ENCODE measurements at places on chromosomes 1 and 21. TPM values are rescaled to one million over a fixed set of nuclear protein-coding genes. Genes with fewer than 3 reads are reported as not detected.

GRCh38 chr1:185652348-185652747, 81.8 kb upstream of the HMCN1 start:
- H3K36me3 ChIP-seq, result peaks cover 11% of the 10 kb centered on the region
- H3K27me3 ChIP-seq, result no peaks in the 10 kb centered on the region
- no peak overlapping the region for H3K4me3 ChIP-seq
- H3K27ac ChIP-seq, result no peak overlapping the region

- H3K27ac ChIP-seq, result peak overlapping the region; percentile 87
- peaks cover 18% of the 10 kb centered on the region for H3K27me3 ChIP-seq
- H3K36me3 ChIP-seq, result peaks cover 3% of the 10 kb centered on the region
- peak; percentile 68 for DNase-seq
- H3K4me1 ChIP-seq, result peaks cover 15% of the 10 kb centered on the region
These were observed 428 bp downstream of the POGZ start for GRCh38 chr1:151458802-151459330.

GRCh38 chr1:154104433-154105082, 50.3 kb downstream of the NUP210L start:
- H3K27me3 ChIP-seq, result no peaks in the 10 kb centered on the region
- H3K27ac ChIP-seq, result no peak overlapping the region
- no peak for DNase-seq
- H3K4me3 ChIP-seq, result no peak overlapping the region
- H3K36me3 ChIP-seq, result no peaks in the 10 kb centered on the region
- H3K4me1 ChIP-seq, result no peaks in the 10 kb centered on the region

- no peaks in the 10 kb centered on the region for H3K36me3 ChIP-seq
- DNase-seq, result no peak
- no peak overlapping the region for H3K4me3 ChIP-seq
These were observed 1.6 kb downstream of the ADAMTS5 start for GRCh38 chr21:26965040-26965906.

DNA sequence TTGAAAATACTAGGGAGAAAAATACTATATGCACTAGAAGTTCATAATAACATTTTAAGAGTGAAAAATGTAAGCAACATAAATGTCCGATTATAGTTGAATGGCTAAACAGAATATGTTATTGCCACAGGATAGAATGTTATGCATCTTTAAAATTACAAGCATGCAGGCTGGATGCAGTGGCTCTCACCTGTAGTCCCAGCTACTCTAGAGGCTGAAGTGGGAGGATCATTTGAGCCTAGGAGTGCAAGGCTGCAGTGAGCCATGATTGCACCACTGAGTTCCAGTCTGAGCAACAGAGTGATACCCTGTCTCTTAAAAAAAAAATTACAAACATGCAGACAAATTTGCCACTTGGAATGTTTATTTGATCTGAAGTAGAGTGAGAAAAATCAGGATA, 3.0 kb upstream of the BATF3 start:
- no peaks in the 10 kb centered on the region for H3K36me3 ChIP-seq
- no peak overlapping the region for H3K4me3 ChIP-seq
- peaks cover 2% of the 10 kb centered on the region for H3K27me3 ChIP-seq
- no peak overlapping the region for H3K27ac ChIP-seq
- no peak for DNase-seq

DNA sequence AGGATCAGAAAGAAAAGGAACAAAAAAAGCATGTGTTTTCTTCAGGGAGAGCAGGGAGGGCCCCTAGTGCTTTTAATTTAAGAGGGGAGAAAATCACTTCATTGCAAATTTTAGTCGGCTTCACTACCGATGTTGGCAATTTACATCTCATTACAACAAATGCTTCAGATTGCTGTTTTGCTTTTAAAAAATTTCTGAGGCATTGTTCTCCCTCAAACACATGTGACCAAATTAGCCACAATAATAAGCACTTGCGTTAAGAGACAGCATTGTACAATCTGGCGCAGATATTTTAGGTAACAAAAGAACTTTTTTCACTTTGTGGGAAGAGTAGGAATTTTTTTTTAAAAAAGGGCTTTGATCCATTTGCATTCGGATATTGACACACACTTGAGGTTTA, 29.8 kb downstream of the BEND5 start:
- no peak overlapping the region for H3K4me3 ChIP-seq
- no peak overlapping the region for H3K27ac ChIP-seq
- no peaks in the 10 kb centered on the region for H3K27me3 ChIP-seq
- no peak for DNase-seq
- H3K36me3 ChIP-seq, result peaks cover 24% of the 10 kb centered on the region

DNA sequence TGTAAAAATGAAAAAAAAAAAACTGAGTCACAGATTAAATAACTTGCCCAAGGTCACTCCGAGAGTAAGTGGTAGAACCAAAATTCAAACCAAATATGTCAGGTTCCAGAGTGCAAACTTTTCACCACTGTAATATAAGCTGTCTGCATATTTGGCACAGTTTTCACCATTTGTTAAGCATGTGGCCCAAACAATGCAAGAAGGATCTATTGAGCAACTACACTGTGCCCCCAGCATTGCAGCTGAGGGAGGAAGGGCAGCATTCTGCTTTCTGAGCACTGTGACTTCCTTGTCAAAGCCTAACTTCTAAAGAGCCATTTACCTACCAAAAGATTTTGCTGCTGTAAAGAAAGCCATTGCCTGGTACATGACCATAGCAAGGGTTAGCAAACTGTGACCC, 133.4 kb downstream of the SYT2 start:
- H3K4me3 ChIP-seq, result no peak overlapping the region
- H3K27ac ChIP-seq, result no peak overlapping the region
- DNase-seq, result no peak
- H3K36me3 ChIP-seq, result peaks cover 2% of the 10 kb centered on the region

GRCh38 chr1:107794571-107794970, 170.4 kb downstream of the VAV3 start:
- no peak for DNase-seq
- no peak overlapping the region for H3K4me3 ChIP-seq
- peaks cover 3% of the 10 kb centered on the region for H3K36me3 ChIP-seq
- H3K4me1 ChIP-seq, result peaks cover 13% of the 10 kb centered on the region
- no peaks in the 10 kb centered on the region for H3K27me3 ChIP-seq

DNA sequence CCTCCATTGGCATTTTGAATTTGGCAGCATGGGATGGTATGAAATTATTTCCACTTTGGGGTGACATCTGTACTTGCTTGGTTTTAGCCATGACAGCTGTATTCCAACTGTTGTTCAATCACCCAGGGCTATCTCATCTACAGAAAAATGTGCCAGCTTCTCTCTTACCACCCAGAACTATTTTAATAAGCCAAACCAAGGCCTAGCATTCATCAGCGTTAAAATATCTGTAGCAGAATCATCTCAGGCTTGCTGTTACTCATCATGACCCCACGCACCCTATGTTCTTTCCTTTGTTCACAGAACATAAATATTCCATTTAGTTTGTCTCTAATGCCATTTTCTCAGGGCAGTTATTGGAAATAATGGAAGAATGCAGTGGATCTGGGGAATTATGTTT, 49.8 kb downstream of the GIPC2 start:
- DNase-seq, result no peak
- no peak overlapping the region for H3K27ac ChIP-seq
- H3K4me3 ChIP-seq, result no peak overlapping the region
- peaks cover 9% of the 10 kb centered on the region for H3K27me3 ChIP-seq
- no peaks in the 10 kb centered on the region for H3K36me3 ChIP-seq
- H3K4me1 ChIP-seq, result peaks cover under 1% of the 10 kb centered on the region

DNA sequence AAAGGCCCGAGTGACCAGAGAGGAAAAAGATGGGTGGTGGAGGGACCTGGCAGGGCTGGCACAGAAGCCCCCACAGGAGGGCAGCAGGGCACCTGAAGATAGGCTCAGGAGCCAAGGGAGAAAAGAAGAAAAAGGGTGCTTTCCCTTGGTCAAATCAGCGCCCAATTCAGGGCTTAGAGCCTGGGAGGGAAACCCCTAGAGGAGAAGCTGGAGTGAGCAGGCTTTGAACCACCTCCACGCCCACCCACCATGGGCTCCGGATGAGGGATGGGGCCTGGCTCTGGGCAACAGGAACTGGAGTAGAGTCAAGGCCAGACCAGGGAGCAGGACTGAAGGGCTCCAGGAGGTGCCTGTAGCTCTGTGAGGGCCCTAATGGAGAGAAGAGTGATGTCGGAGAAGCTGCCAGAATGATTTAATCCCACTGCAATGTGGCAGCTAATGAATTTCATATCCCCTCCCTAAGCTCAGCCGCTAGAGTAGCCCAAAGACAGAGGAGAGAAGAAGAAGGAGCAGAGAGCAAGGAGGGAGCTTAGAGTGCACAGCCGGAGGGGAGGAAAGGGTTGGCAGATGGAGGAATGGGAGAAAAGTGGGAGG, 12.0 kb upstream of the PRELP start:
- no peak overlapping the region for H3K4me3 ChIP-seq
- H3K27me3 ChIP-seq, result peaks cover 21% of the 10 kb centered on the region
- H3K27ac ChIP-seq, result no peak overlapping the region
- no peak for DNase-seq

GRCh38 chr1:197806718-197807117, 31.4 kb upstream of the DENND1B start:
- no peak overlapping the region for H3K4me3 ChIP-seq
- no peaks in the 10 kb centered on the region for H3K27me3 ChIP-seq
- no peak overlapping the region for H3K27ac ChIP-seq
- H3K36me3 ChIP-seq, result peaks cover 3% of the 10 kb centered on the region
- no peak for DNase-seq

- H3K27ac ChIP-seq, result no peak overlapping the region
- H3K4me3 ChIP-seq, result no peak overlapping the region
- no peak for DNase-seq
- no peaks in the 10 kb centered on the region for H3K27me3 ChIP-seq
These were observed 265.5 kb upstream of the CACYBP start for GRCh38 chr1:174734270-174734669.

DNA sequence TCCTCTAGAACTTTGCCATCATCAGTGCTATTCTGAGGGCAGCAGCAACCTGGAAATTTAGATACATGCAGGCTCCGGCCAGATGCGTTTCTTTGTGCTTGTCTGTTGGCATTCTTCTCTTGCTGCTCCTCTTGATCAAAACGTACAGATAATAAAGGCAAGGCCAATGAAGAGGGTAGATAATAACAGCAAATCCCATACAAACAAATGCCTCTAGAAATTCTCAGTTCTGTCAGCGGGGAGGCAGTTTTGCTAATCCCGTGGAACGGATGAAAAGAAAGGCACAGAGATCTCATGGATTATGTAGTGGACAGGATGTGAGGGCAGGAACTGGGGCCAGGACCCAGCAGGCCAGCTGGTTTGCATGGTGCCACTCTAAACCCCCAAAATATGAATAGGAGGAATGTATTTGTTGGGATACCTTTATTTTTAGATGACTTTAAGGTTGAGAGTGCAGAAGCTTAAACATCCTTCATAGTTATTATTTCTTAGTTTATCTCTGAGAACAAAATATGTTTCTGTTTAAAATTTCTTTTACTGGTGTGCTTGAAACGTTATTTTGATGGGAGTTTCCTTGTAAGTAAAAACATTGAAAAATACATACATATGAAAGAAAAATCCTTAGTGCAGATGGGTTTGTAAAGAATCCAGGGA, 1.5 kb downstream of the ITSN1 start:
- peaks cover under 1% of the 10 kb centered on the region for H3K36me3 ChIP-seq
- no peak for DNase-seq
- H3K27me3 ChIP-seq, result peaks cover 30% of the 10 kb centered on the region

DNA sequence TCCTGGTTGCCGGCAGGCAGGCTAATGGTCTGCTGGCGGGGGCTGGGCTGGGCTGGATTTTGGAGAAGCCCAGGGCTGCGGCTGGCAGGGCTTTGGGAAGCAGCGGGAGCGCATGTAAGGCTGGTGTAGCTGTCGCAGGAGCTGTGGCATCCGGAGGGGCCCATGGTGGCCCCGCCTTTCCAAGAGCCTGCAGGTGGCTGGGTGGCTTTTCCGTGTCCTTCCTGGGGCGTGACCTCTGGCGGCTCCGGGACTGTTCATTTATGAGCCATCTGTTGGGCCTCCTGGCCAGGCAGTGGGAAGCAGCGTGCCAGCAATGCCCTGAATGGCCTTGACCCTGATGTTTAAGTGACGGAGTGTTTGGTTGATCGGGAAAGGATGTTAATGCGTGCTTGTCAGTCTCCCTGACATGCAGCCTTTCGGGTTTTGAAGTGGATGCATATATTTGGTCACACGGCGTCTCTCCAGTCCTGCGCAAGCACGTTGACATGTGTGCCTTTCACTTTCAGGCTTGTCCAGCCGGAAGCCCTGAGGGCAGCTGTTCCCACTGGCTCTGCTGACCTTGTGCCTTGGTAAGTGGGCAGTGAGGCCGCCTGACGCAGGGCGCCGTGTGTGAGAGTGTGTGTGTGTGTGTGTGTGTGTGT, 38.5 kb downstream of the AGPAT3 start:
- peaks cover 21% of the 10 kb centered on the region for H3K36me3 ChIP-seq
- no peak overlapping the region for H3K27ac ChIP-seq
- H3K27me3 ChIP-seq, result no peaks in the 10 kb centered on the region
- peaks cover 10% of the 10 kb centered on the region for H3K4me1 ChIP-seq
- no peak for DNase-seq

Gene FCMR
- total RNA-seq, result 159 TPM

Gene MYOG
- total RNA-seq, result not detected

Gene SLC35F3
- 36.4 TPM for total RNA-seq

Gene CAMK1G
- total RNA-seq, result not detected

Gene OR2G6
- not detected for total RNA-seq

Gene SRSF11
- 252 TPM for total RNA-seq

Gene TTC4
- 19.6 TPM for total RNA-seq
